Activated T-helper 1 cell treated with Interleukin-2 at 50 U/mL for 16 hours (primary cell): ENCODE measurements at places on chromosomes 2 and 18.

- DNase-seq: no peak
Observed at GRCh38 chr2:33411765-33412164, 64.7 kb upstream of the RASGRP3 start.

GRCh38 chr18:62409821-62410220 lies 84.7 kb downstream of the TNFRSF11A start:
- no peak for DNase-seq

GRCh38 chr2:32622570-32623310 lies 5.1 kb upstream of the TTC27 start:
- no peak for DNase-seq

DNA sequence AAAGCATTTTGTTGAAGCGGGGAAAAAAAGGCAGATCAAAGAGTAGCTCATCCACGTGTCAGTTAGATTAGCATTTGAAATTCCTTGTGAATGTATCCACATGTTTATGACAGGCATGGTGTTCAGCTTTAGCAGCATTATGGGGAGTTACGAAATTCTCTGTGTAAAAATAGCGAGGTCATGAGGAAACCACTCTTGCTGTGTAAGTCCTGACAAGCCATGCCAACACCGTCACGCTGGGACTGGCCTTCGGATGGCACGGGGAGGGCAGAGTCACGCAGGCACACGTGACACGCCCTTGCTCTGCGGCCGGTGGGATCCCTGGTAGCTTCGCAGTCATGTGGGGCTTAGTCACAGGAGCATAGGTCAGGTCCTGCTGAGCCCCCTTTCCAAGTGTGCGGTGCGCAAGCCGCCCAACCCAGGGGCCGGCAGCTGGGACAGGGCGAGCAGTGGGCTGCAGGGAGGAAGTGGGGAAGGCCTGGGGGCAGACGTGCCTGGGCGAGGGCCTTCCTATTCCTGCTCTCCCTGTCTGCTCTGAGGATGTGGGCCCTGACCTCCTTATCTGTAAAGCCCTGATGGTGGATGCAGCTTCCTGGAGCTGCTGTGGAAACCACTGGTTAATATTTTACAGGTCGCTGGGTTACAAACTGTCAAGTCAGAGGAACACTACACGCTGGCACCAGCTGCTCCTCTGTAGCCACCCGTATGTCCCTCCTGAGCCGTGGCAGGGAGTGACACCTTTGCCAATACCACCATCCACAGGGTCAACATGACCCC lies 18.0 kb downstream of the MBP start:
- no peak for DNase-seq

DNA sequence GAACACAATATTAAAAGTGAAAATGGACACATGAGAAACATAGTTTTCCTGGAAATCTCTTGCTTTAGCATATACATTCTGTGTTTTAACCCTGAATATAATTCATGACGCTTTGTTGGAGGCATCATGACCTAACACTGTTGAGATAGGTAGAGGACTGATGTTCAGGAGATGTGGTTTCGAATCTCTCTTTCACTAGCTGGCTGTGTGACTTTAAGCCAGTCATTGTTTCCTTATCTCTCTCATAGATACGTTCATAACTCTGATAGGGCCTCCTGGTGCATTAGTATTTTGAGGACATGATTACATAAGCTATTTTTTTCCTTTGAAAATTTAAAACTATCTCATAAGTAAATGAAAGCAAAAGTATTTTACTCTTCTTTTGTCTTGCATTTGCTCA lies 179.0 kb upstream of the DTNA start:
- DNase-seq: no peak
